ENCODE measurements at places on chromosomes 16 and 17.

DNA sequence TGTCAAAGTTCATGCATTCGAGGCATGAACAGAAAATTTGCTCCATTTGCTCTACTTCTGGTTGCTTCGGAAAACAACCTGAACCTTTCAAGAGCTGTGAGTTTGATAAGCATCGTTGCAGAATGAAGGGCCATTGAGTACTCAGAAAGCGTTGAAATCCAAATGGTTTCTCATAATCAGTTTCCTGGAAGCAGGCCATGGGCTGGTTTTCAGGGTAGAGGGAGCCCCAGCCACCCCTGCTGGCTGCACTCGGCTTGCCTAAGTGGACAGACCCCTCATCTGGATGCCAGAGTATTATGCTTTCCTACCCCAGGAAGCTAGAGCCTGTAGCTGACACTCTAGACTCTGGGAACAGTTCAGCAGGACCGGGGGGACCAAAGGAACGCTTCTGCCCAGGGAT lies 24.4 kb downstream of the SCNN1G start:
- no peak for DNase-seq

DNA sequence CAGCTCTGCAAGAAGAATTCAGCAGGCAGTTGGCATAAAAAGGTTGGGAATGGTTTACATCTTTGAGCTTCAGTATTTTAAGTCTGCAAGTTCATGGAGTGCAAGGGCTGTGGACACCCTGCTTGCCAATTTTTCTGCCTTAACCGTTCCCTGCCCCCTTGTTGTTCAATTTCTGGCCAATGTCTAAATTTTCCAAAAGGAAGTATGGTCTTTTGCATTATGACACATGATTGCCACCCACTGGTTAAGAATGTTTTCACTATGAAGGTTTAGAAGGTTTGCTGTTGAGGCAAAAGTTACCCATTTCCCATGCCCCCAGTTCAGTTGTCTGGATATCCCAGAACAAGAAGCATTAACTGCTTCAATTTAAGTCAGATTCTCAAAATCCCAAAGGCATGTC lies 441.9 kb downstream of the CDH13 start:
- DNase-seq, result no peak

DNA sequence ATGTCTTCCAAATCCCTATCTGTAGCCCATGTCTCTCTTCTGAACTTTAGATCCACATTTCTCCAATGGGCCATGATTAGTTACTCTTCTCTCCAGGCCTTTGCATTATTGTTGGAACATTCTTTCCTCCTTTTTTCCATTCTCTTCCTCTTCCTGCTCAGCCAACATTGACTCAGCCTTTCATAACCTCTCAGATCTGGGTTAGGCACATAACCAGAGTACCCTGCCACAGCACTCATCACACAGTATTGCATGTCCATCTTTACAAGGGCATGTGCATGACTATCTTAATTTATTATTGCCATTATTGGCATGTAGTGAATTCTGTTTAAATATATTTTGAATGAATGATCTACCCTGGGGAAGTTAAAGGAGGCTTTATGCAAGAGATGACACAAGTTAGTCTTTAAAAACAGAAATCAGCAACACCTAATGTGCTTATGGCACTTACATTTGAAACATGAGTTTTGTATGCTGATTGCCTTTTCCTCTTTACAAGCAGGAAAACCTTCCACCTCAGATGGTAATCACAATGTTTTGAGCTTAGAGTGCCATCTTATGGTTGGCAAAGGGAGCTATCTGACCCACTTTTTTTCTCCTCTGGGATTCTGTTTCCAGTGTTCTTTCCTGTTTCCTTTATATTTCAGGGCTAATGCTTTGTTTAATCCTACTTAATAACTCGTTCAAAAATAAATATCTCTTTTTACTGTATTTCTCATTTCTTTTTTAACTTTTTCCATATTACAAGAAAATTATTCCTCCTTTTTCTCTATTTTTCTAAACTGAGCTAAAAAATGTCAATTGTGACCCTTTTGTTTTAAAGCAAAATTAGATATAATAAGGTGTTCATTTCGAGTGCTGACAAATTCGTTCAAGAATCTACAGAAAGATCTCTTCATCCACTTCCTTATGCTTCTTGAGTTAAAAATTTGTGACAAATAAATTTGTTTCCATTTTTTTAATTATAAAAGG lies 151.0 kb upstream of the RBL2 start:
- no peak for DNase-seq

GRCh38 chr16:87410530-87410929 lies 18.4 kb downstream of the MAP1LC3B start:
- DNase-seq, result no peak

DNA sequence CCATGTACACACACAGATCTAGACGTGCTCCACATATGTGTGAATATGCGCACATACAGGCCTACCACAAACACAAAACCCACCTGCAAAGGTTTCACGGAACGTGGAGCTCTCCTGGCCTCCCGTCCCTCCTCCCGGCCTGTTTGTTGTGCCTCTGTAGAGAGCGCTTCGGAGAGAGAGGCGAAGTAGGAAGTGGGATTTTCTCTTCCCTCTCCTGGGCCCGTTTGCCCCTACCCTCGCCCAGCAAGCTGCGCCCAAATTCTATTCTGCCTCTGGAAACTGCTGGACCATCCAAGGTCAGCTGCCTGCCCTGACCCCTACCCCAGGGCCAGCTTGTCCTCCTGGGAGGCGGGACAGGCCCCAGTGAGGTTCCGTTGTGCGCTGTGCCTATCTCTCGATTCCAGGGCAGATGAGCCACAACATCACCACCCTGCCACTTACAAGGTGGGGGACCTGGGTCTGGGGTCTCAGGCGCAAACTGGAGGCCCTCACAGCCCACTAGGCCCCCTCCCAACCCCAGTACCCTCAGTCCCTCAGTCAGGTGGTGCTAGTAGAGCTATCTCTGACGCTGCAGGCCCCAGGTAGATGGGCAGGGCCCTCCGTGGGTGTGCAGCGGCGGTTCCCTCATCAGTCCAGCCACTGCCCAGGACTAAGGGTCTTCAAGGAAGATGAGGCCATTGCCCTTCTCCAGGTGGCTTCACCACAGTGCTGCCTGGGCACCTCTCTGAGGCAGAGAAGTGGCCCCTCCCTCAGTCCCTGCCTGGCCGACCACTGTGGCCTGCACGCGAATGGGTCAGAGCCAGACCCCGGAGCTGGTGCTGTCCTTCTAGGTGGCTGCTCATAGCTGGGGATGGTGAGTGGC lies 54.2 kb downstream of the BEAN1 start:
- no peak for DNase-seq

- DNase-seq, result no peak
Measured at GRCh38 chr17:74379495-74380085, 12.3 kb downstream of the GPR142 start.

GRCh38 chr17:73591296-73592078 lies 52.8 kb downstream of the SDK2 start:
- no peak for DNase-seq

DNA sequence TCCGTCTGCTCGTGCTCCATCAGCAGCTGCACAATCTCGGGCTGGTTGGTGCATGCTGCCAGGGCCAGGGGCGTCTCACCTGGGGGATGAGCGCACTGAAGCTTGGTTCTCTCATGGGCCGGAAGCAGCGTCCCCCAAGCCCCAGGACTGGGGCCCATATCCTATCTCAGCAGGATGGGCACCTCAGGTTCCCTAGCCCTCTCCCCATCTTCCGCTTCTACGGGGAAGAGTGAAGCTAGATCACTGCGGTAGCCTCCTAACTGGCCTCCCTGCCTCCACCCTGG lies 24.8 kb downstream of the TRPV3 start:
- no peak for DNase-seq

DNA sequence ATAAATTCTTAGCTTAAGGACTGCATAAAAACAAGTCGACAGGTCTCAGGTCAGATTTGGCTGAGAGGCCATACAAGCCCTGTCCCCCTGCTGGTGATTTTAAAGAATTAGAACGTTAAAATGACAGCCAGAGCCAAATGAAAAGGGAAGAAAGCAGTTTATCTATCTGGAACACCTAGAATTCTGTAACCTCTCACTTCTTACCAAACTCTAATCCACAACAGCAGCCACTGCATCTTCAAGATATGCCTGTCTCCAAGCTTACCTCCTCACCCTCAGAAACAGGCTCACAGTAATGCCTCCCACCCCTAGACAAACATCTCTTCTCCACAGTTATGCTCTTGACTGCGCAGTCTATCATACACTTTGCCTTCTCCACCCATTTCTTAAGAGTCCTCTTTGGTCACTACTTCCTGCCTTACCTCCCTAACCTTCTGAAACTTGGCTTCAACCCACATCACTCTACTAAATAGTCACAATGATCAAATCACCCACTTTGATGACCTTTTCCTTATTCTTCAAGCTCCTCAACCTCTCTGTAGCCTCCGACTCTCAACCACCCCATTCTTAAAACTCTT lies 14.2 kb downstream of the ANKFY1 start:
- DNase-seq, result no peak

- no peak for DNase-seq
Measured at GRCh38 chr16:21301168-21301894, 23.2 kb upstream of the CRYM start.

DNA sequence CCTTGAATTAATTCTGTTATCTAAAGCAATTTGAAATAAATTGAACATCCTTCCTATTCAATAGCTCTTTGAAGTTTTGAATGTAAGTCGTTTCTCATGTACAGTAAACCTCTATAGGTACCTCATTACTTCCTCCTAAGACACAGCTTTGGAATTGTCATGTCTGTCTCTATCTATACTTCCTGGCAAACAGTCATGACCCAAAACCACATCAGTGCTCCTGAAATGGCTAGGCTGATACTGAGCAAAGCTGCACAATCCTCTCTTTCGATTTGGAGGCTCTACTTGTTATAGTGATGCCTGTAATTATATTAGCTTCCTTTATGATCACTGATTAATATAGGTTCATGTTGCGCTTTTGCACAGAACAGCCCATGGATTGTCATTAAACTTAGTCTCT lies 110.1 kb downstream of the ADAMTS18 start:
- no peak for DNase-seq

- no peak for DNase-seq
Measured at GRCh38 chr16:74837056-74837455, 62.4 kb upstream of the FA2H start.

- no peak for DNase-seq
Measured at GRCh38 chr17:44004761-44005526, 522 bp downstream of the NAGS start.

GRCh38 chr16:54422569-54422978 lies 136.0 kb upstream of the IRX3 start:
- no peak for DNase-seq

Data from glomerular endothelial cell (primary cell).